ENCODE measurements at places on chromosomes 3 and 15.

DNA sequence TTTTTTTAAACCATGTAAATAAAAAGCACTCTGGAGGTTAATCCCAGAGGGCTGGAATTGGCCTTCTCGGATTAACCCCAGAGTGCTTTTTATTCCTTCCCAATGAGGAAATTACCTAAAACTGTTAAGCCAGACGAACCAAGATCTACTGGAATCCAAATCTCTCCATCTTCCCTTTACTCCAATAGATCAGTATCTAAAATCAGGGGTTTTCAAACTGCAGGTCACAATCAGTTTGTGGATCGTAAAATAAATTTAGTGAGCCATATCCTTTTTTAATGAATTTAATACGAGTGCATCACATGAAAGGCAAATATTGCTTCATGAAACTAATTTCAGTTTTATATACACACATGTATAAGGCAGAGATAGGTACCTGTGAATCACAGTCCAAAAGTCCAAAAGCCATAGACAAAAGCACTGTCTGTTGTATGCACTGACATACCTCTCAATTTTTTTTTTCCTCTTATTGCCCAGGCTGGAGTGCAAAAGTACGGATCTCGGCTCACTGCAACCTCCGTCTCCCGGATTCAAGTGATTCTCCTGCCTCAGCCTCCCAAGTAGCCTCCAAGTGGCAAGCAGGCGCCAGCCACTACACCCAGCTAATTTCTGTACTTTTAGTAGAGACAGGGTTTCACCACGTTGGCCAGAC lies 61.3 kb downstream of the TBL1XR1 start:
- DNase-seq, result no peak

- no peak for DNase-seq
Measured at GRCh38 chr3:131713416-131714123, 210.8 kb upstream of the MRPL3 start.

GRCh38 chr15:25408428-25408827 lies 30.4 kb downstream of the UBE3A start:
- DNase-seq, result no peak

DNA sequence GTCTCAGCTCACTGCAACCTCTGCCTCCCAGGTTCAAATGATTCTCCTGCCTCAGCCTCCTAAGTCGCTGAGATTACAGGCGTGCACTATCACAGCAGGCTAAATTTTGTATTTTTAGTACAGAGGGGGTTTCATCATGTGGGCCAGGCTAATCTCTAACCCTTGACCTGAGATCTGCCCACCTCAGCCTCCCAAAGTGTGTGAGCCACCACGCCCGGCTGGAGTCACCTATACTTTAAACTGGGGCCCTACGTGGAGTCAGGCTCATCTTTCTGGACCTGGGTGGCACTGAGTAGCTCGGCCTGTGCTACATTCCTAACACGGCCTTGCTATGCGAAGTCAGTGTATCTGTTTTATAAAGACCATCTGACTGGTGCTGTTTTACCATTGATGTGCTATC lies 5.8 kb downstream of the GPR171 start:
- DNase-seq, result no peak

GRCh38 chr15:37181339-37181738 lies 81.0 kb upstream of the MEIS2 start:
- no peak for DNase-seq

- no peak for DNase-seq
Measured at GRCh38 chr3:111584744-111585143, 10.4 kb downstream of the ZBED2 start.

DNA sequence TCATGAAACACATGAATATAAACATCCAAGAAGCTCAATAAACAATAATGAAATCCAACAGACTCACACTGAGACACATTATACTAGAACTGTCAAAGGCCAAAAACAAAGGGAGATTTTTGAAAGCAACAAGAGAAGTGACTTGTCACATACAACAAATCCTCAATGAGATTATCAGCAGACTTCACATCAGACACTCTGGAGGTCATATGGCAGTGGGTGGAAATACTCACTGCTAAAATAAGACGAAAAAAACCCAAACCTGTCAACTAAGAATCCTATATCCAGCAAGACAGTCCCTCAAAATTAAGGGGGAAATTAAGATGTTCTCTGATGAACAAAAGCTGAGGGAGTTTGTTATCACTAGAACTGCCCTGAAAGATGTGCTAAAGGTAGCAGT lies 125.4 kb upstream of the MELTF start:
- DNase-seq, result no peak

DNA sequence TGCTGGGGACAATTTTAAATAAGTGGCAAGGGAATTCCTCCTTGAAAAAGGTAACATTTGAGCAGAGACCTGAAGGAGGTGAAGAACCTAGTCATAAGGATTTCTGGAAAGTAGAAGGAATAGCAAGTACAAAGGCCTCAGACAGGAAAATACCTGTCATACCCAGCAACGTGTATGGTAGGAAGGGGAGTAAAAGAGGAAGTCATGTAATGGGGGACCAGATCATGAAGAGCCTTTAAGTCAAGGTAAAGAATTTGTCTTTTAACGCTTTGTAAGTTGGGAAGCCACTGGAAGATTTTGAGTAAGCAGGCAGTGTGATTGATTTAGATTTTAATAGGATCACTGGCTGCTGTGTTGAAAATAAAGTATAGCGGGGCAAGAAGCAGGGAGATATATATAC lies 43.4 kb upstream of the FAH start:
- no peak for DNase-seq

- DNase-seq, result no peak
Measured at GRCh38 chr3:30162579-30162978, 443.8 kb upstream of the TGFBR2 start.

GRCh38 chr3:121542924-121543323 lies 2.9 kb downstream of the POLQ start:
- DNase-seq, result no peak

GRCh38 chr15:78455749-78456148 lies 17.7 kb downstream of the IREB2 start:
- no peak for DNase-seq

DNA sequence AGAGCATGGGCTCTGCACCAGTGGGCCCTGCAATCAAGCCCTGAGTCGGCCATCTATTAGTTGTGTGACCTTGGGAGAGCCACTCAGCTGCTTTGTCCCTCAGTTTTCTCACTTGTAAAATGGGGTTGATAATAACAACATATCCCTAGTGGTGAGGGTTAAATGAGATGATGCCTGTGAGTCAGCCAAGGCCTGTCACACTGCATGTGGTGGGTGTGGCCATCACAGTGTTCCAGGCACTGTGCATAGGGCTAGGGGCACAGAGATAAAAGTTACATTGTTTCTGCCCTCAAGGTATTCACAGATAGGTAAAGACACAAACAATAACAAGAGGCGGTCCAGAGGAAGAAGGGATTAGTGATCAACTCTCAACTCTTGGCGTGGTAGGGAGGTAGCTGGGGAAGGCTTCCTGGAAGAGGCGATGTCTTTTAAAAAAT lies 19.5 kb downstream of the SMAD6 start:
- DNase-seq, result no peak

GRCh38 chr15:61780278-61780980 lies 279.8 kb downstream of the VPS13C start:
- DNase-seq, result no peak

GRCh38 chr3:12719541-12719940 lies 39.5 kb downstream of the TMEM40 start:
- DNase-seq, result no peak

DNA sequence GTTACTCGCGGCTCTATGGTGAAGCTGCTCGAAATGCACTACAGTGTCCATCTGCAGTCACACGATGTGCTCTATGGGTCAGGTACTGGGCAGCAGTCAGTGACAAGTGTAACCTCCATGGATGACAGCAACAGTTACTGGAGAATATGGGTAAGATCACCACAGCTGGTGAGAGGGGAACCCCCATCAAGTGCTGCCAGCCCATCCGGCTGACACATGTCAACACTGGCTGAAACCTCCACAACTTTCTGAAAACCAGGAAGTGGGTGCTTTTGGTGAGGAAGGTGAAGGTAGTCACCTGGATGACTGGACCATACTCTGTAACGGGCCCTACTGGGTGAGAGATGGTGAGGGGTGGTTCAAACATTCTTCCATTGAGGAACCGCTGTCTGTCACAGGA lies 87.4 kb upstream of the C15orf39 start:
- no peak for DNase-seq

- DNase-seq, result no peak
Measured at GRCh38 chr3:170258105-170258487, 35.9 kb downstream of the PRKCI start.

GRCh38 chr3:155321418-155321817 lies 27.9 kb upstream of the STRIT1 start:
- no peak for DNase-seq

DNA sequence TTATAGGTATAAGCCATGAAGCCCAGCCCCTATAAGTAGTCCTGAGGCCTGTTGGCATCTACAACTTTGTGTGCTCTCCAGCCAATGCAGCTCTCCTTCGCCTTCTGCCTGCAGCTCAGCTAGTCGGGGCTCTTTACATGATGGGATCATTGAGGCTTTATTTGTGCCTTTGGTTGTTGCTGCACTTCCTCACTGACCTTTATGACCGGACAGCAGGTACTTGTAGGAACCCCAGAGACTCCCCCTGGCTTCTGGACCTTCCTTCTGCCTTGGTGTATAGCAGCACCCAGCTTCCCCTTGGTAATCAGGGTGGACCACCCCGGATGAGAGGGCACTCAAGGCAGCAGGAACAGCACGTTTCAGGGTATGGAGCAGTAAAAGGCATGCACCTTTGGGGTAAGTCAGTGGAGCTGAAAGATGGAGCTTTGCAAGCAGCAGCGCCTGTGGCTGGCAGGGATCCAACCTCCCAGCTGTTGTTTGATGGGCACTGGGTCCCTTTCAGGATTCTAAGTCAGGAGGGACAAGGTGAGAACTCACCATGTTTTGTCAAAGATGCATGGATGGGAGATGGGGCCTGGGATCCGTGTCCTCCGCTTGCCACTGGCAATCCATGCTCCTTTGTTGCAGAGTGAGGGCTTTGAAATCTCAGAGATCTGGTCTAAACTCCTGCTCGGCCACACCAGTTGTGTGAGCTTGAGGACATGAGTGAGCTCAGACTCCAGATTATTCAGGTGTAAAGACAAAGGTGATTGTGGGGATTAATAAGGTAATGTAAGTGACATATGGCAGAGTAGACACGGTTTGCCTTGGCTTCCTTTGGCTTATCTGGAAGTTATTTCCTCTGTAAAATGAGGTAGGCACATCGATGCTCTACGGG lies 65.1 kb upstream of the KLF13 start:
- DNase-seq, result no peak

GRCh38 chr3:22115581-22115980 lies 364.6 kb upstream of the ZNF385D start:
- no peak for DNase-seq

- DNase-seq, result no peak
Measured at GRCh38 chr15:66752078-66752477, 50.0 kb downstream of the SMAD6 start.

DNA sequence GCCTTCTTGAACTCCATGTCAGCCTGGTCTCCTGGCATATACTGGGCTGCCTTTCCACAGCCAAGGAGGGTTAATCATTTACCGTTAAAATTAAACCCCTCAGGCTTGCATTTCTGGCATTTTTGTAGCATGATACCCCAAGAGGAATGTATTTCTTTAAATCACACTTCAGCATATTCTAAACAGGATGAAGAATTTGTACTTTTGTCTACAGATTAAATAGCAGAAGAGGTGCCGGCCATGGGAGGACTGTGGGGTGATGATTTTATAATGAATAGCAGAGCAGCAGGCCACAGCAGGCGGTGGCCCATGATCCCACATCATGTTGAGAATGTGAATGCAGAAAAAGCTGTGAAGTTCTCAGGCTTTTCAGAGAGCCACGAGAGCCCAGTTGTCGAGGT lies 90.2 kb downstream of the ARNT2 start:
- no peak for DNase-seq

DNA sequence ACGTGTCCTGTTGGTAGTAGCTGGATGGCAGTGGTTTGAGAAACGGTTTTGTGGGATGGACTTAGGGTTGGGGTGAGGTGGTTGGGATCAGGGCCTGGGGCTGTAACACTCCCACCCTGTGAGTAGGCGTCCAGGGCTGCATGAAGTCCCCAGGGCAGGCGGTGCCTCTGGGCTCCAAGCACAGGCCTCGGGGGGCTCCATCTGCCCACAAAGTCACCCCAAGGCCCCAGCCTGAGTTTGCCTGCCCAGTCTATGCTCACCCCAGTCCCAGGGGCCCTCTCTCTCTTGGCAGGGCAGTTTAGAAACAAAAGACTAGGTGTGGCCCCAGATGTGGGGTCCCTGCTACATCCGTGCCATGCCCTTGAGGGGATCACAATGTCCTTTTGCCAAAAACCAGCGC lies 86.9 kb upstream of the PRR23E start:
- no peak for DNase-seq

GRCh38 chr3:30114918-30115317 lies 491.5 kb upstream of the TGFBR2 start:
- DNase-seq, result no peak

- no peak for DNase-seq
Measured at GRCh38 chr3:151236736-151237135, 33.7 kb upstream of the GPR171 start.

- no peak for DNase-seq
Measured at GRCh38 chr15:73284090-73284716, 84.6 kb downstream of the HCN4 start.

DNA sequence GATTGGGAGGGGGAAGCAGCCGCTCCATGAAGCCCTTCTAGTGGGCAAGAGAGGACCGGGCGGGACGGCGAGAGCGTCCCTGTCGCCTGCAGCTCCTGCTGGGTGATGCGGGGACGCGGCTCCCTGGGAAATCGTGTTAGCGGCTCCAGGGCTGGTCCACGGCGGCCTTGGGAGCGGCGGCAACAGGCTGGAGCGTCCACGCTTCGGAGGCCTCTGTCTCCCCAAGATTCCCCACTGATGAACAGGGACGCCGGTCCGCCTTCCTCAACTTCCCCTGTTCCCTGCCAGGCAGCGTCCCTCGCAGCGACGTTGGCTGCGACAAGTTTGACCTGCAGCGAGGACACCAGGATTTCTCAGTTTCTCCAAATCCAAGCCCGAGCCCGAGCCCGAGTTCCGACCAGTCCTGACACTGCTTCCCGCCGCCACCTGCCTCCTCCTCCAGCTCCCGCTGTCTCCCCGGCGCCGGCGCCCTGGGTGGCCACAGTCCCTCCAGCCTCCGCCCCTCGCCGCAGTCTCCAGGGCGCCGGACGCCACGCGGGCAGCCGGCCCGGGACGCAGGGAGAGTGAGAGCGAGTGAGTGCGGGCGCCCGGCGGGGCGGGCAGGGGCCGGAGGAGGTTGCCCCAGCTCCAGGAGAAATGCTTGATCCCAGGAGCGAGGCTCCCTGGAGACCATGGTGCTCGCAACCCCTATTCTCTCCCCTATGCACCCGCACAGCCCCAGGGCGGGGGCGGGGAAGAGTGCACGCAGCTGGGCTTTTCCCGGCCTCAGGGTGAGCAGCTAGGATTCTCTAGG lies 78.1 kb upstream of the RNF7 start:
- peak; percentile 41 for DNase-seq

DNA sequence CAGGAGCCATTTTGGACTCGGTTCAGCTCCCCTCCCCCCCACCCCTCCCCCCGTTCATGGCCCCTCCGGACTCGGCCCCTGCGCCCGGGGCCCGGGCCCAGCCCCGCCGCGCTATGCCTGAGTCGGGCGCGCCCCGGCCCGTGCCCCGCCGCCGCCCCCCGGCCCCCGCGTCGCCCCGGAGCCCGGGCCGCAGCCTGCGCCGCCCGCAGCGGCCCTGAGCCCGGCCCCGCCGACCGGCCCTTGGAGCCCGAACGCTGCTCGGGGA lies 155 bp downstream of the ACVR2B start:
- DNase-seq, result no peak
